ENCODE measurements at places on chromosomes 6 and 20.

DNA sequence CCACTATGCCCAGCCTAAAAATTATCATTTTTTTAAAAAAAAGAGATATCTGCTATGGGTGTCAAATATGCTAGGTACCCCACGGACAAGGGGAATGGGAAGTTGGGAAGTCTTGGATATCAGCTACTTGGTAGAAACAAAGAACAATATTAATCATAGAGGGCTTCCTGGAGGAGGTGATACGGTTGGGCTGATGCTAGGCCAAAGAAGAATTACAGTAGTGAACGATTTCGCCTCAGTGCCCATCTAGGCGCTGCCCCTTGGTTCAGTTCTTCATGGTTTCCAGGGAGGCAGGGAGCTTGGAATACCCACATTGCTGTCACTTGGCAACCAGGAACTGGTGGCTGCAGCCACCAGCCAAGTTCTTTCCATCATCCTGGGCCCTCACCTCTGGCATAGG lies 5.5 kb upstream of the PSMF1 start:
- no peak for DNase-seq

DNA sequence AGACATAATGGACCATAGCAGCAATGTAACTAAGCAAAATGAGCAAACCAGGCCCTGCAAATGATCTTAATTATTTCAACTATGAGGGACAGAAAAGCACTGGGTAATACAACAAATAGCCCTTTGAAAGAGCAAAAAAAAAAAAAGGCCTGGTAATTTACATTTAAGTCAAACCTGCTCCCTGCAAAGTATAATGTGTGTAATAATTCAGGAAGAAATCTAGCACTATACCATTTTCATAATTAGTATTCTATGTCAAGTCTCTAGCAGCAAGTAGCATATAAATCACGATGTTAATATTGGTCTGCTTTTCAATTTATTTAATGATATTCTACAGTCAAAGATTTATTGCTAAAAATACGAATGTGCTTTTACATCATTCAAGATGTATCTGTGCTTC lies 489.6 kb downstream of the BMP2 start:
- no peak for DNase-seq

DNA sequence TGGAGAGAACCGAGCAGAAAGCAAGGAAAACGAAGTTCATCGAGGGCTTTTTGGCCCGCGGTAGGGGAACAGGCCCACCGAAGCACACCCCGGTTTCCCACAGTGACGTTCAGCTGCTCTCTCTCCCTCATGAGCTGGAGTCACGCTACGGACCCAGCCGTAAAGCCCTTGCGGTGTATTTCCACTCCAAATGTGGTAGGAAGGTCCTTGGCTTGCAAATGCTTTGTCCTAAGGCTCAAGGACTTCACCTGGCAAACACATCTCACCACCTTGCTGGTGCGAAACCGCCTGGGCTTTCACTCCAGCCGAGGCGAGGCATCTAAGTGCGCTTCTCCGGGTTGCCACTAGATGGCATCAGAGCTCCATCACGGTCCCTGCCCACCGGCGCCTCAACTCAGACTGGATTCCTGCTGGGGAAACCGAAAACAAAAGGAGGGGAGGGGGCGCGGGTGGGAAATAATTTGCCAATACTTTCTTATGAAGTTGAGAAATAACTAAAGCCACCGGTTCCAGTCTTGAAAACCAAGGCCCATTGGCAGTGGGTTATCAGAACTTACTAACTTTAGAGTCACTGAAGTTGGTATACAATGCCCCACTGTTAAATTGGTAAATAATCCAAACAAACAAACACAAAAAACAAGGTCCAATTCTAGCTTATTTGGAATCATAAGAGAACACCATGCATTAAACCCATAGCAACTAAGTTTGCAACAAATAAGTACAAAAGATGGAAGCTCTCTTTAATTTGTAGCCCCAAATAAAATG lies 13.4 kb upstream of the FOXC1 start:
- DNase-seq = peak; percentile 41

DNA sequence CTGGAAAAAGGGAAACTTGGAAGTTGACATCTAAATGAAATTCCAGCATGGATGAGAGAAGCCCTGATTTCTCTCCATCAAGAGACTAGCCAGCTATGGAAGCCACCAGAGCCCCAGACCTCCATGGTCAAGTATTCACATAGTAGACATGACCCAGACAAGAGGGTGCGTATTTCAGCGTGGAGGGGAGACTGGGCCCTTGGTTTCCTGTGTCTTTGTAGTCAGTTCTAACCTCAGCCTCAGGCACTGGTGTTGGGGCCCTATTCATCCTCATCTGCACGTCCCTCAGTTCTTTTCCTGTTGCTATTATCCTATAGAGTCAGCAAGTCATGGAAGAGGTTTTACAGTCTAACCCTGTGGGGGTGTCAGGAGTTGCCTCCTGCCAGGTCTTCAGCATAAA lies 12.5 kb downstream of the GNL1 start:
- no peak for DNase-seq

DNA sequence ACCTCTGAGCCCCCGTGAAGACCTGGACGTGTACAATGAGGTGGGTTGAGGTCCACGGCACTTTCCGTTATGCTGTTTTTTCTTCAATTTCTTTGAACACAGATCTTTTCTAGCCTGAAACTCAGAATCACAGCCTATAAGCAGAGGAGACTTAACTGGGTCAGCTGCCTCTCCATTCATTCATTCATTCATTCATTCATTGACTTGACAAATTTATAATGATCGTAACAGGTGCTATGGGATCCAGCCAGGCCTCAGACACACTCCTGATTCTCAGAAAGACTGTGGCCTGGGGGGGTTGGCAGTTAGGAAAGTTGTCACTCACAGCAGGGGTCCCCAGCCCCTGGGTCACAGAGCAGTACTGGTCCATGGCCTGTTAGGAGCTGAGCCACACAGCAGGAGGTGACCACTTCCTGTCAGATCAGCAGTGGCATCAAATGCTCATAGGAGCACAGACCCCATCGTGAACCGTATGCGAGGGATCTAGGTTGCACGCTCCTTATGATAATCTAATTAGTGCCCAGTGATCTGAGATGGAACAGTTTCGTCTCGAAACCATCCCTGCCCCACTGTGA lies 38.6 kb upstream of the IRF4 start:
- no peak for DNase-seq

GRCh38 chr20:5797843-5798462 lies 47.8 kb downstream of the SHLD1 start:
- DNase-seq = no peak

- no peak for DNase-seq
Observed at GRCh38 chr20:59775687-59776055, 157.8 kb downstream of the SYCP2 start.

- DNase-seq = no peak
Observed at GRCh38 chr6:89368107-89368506, 15.6 kb upstream of the UBE2J1 start.

DNA sequence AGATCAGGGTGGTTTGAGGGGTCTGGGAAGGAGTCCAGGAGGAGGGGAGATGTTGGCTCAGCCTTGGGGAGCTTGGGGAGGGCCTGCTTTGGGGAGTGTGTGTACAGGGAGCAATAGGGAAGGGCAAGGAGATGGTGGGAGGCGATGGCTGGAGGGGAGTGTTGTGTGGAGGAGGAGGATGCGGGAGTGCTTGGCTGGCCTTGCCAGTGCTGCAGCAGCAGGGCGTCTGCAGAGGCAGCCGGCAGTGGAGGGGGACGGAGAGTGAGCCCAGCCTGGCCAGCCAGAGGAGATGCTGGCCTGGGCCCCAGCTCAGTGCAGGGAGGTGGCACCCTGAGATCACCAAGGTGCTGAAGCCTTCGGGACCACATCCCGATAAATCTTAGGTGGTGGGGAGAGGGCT lies 3.9 kb downstream of the IP6K3 start:
- DNase-seq = no peak

GRCh38 chr6:63928613-63929012 lies 293.0 kb downstream of the PHF3 start:
- DNase-seq = no peak

- no peak for DNase-seq
Observed at GRCh38 chr6:75505424-75505823, 11.8 kb upstream of the FILIP1 start.

DNA sequence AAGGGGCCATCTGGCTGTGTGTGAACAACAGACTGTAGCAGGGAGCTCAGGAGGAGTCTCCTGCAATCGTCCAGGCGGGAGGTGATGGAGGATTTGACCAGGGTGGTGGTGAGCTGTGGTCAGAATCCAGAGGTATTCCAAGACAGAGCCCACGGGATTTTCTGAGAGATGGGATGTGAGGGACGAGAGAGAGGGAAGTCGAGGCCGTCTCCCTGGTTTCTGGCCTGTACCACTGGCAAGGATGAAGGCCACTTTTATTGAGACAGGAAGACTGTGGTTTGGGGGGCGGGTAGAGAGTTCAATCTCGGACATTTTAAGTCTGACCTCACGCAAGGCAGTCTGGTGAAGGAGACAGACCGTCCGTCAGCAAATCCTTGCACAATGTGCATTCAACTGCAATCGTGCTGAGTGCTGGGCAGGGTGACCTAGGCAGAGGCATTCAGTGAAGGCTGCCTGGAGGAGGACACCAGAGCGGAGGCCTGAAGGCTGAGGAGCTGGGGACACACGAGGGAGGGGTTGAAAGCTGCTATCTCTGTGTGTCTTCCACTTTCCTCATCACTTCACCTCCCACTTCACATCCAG lies 53.9 kb downstream of the PREX1 start:
- no peak for DNase-seq

DNA sequence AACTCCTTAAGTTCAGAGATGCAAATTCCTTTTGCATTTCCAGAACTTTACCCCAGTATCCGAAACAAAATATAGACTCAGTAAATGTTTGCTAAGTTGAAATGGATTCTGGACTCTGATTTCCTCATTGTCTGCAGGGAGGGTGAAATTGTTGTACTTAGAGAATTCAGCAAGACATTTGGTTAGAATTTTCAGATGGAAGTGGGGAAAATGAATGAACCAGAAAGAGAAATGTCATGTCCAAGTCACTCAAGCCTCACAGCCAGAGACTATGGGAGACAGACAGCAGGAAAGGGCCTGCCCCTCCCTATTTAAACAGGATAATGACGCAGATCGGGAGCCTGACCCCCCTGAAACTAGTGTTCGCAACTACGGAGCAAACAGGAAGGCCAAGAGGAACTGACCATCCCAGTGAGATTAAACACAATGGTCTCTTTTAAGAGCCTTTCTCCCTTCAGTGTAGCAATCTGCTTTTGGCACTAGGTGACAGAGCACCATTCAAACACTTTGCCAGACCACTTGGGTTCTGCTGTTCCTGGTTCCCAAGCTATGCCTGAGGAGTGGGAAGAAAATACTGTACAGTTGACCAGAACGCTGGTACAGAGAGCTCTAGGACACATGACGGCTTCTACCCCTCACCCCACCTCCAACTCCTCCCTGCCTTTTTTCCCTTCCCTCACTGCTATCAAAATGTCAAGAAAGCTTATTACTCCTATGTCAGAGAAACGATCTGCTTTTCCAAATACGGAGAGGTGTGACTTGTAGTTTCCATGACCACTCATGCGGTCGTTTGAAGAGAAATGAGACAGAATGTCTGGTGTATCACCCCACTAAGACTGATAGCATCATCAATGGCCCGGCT lies 13.7 kb downstream of the NEDD9 start:
- DNase-seq = no peak

- no peak for DNase-seq
Observed at GRCh38 chr6:10658910-10659698, 35.3 kb downstream of the C6orf52 start.

DNA sequence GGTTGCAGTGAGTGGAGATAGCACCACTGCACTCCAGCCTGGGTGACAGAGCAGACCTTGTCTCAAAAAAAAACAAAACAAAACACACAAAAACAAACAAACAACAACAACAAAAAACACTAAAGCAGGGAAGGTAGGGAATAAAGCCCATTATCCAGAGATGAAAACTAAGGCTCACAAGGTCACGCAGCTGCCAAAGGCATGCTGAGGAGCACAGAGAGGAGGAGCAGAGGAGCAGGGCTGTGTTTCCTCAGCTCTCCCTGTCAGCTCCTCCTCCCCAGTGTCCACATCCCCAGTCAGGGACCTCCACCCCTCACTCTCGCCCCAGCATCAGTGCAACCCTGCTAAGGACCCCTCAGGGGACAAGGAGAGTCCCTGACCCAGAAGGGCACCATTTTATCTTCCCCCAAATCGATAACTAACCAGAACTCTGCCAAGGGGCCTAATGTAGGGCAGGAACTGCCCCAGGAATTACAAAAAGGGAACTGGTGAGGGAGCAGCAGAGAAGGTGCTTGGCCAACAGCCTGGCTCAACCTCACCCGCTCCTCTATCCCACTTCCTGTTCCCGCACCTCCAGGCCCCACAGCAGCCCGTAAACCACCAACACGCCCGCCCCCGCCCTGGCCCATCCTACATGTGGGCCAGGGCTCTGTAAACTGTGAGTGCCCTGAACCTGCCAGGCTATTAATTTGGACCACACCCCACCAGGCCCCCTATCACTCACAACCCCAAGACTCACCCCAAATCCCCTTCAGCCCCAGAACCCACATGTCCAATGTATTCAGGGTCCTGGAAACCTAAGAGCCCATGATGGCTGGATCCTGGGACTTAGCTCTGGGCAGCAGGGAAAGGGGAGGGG lies 9.0 kb downstream of the TEAD3 start:
- no peak for DNase-seq

DNA sequence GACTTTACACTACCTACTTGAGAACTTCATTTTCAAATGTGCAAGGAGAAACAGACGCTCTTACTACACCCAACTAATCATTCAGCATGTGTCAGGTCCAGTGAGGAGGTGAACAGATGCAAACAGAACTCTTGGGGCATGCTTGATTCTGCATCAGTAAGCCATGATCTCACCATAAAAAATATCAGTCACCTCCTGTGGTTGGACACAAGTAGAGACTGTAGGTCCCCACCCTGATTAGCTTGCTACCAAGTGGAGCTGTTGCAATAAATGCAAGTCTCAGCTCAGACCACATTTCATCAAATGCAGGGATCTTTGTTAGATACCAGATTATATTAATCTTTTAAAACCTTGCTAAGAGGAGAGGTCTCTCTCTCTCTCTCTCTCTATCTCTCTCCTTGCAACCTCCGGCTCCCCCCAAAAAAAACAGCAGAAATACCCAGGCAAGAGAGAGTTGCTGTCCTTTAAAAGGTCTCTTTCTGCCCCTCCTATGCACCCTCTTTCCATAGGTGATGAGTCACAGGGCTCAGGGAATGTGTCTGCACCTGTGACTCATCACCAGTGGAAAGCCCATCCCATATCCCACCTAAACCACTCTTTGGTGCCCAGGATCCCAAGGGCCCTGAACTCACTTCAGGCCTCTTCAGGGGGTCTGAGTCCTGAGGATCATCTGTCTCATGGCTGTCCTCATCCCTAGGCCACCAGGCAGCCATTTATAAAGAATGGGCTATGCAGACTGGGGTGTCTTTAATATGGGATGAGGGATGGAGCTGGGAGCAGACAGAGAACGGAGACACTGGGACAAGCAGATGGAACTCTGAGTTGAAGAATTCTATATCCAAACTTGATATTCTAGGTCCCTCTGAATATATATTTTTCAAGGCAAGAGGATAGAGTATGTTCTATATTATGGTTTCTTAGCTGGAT lies 154.5 kb downstream of the QRSL1 start:
- DNase-seq = no peak

- no peak for DNase-seq
Observed at GRCh38 chr6:93365445-93365844, 53.9 kb downstream of the EPHA7 start.

Measured in Jurkat, Clone E6-1 (cell line).